ENCODE measurements at places on chromosomes 2 and 18. TPM values are rescaled to one million over a fixed set of nuclear protein-coding genes. Genes with fewer than 3 reads are reported as not detected.

Gene CYTIP
- total RNA-seq = 24.0 TPM

Gene HS6ST1
- total RNA-seq = 73.9 TPM

Gene POTEJ
- total RNA-seq = not detected

Gene ORC2
- total RNA-seq = 26.0 TPM

Gene ALPI
- total RNA-seq = 0.09 TPM

Gene RIT2
- not detected for total RNA-seq

Gene DCDC2C
- not detected for total RNA-seq

Gene SLC14A1
- 8.5 TPM for total RNA-seq

Gene HOXD8
- 76.5 TPM for total RNA-seq

Gene LRP2
- 85.4 TPM for total RNA-seq

Gene ZSWIM2
- not detected for total RNA-seq

Gene MYOM1
- total RNA-seq = 6.8 TPM

Gene CREG2
- 0.69 TPM for total RNA-seq

Gene SPDYA
- 1.6 TPM for total RNA-seq

Gene C2orf78
- total RNA-seq = not detected

Gene SULT1C2
- total RNA-seq = 67.4 TPM

Gene CCDC85A
- total RNA-seq = 2.1 TPM

Gene MYO5B
- 43.8 TPM for total RNA-seq

Gene CYS1
- 245 TPM for total RNA-seq

Gene DHRS9
- total RNA-seq = 2.2 TPM

Gene FIGN
- 8.0 TPM for total RNA-seq

Gene SIGLEC15
- 1.2 TPM for total RNA-seq

Gene ID2
- 74.6 TPM for total RNA-seq

Gene ABCG5
- not detected for total RNA-seq

Gene TFCP2L1
- 172 TPM for total RNA-seq

Gene PPP1R1C
- 2.5 TPM for total RNA-seq

Gene TRIM54
- total RNA-seq = 0.31 TPM

Gene CRYBA2
- total RNA-seq = not detected

Gene DYSF
- total RNA-seq = 19.8 TPM

Gene CDKL4
- 1.2 TPM for total RNA-seq

Gene OBSL1
- total RNA-seq = 123 TPM

Gene RALBP1
- 64.3 TPM for total RNA-seq

Gene CHRNG
- not detected for total RNA-seq

Gene SPEG
- total RNA-seq = 26.6 TPM

Gene CPSF3
- 27.5 TPM for total RNA-seq

Gene MC5R
- not detected for total RNA-seq

Gene LBX2
- total RNA-seq = 2.5 TPM

Gene DPP10
- not detected for total RNA-seq

All from kidney (tissue), 22 donors.